ENCODE measurements at places on chromosomes 2 and 18.
A peak's percentile ranks its signal among the peaks of the same experiment; 100 is the strongest.

- DNase-seq = no peak
These were observed 503.2 kb downstream of the PIK3C3 start for GRCh38 chr18:42458226-42458625.

- no peak for DNase-seq
These were observed 1.2 kb downstream of the RAPH1 start for GRCh38 chr2:203533676-203534591.

DNA sequence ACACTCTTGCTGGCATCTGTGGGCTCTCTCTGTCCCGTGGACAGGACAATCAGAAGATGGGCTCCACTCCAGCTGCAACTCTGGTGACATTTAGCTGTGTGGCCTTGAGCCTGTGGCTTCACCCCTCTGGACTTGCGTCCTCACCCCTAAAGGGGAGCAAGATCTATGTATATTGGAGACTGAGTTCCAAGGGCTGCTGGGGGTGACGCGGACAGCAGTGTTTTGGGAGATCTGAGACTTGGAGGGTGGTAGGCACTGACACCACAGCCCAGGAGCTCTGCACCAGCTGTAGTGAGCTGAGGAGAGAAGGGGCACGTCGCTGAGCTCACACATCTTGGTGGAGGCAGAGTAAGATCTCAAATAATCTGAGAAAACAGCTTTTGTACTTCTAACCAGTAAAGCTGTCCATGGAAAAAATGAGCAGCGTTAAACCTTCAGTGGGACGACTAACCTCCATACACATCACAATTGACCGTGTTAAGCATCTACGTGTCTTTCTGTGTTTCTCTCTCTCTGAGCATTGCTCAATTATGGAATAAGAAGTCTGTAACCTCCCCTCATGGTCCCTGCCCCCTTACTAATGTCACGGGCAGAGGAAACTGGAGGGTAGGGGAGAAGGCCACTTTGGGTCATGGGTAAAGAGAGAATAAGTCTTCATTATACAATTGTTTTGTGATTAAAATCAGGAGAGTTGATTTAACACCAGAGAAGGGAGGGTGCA lies 85.8 kb downstream of the SH3RF3 start:
- DNase-seq = no peak

GRCh38 chr2:144801325-144801724 lies 281.4 kb upstream of the ZEB2 start:
- DNase-seq = no peak

DNA sequence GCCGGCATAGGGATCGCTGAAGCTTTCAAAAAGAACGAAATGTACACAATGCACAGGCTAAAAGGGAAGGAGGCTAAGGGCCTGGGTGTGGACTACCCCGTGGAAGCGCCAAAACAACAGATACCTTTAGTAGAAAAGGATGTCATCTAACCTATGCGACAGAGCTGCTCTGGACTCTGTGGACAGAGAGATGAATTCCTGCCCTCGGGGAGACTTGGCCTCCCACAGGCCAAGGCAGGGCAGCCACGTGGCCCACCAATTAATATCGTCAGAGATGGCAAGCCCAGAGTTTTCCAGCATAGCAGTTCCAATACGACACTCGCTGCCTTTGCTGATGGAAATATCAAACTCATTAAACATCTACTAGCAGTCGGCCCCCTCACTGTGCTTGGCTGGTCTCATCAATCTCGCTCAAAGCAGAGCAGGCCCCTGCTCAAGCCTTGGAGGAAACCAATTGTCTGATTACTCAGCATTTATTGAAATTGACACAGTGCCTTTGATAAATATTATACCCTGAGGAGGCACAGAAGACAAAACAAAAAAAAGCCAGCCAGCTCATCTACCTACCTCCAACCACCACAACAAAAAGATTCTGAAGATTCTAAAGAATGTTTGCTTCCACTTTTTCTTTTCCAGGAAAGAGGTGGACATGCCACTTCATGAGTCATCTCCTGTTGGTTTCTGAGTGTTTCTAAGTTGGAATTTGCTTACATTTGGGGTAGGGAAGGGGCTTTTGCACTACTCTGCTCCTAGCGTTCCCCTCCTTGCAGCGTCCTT lies 79.0 kb upstream of the ACAA2 start:
- DNase-seq = no peak

GRCh38 chr2:104870100-104870975 lies 16.4 kb downstream of the POU3F3 start:
- no peak for DNase-seq

GRCh38 chr2:225355788-225356187 lies 43.7 kb upstream of the NYAP2 start:
- DNase-seq = no peak

- DNase-seq = no peak
These were observed 325.1 kb downstream of the RND3 start for GRCh38 chr2:150162241-150162942.

DNA sequence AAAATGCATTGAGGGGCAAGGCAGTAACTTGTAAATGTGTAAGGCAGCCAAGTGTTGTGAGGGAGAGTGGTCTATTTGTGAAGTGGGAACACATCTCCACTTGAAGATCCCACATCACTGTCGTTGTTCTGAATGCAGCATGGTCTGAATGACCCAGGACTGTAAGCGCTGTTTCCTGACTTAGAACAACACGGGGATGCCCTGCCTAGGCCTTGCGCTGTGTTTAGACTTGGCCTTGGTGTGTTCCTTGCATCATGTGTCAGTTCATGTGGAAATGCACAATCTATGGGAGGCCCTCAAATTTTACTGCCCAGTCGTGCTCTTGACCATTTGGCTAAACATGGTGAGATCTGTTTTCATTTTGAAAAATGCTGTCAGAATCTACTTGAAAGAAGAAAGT lies 205.1 kb downstream of the SOX11 start:
- no peak for DNase-seq

DNA sequence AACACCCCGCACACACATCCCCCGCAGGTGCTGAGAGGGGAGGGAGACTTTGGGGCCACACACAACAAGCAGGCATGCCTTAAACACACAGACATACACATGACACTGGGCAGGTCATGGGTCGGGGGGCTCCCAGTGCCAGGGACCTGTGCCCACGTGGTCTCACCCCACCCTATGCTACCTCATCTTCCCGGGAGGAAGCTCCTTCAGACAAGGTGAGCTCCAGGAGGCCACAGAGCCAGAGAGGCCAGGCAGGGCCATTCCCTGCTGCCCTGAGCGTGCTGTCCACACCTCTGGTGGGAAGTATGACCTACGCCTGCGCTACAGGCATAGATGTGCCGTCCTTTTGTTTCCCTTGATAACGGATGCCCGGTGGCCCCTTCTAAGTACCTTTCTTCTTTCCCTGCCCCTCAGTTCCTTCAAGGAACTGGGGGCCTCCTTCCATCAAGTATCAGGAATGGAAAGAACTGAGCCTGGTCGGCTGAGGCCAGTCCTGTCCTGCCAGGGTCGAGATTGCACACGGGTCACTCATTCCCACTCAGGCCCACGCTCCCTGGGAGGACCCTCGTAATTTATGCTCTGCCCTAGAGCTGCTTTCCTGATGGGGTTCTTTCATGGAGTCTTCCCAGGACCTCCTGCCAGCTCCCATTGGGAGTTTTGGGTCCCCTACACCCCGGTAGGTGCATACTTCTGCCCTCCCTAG lies 4.7 kb downstream of the TEKT4 start:
- no peak for DNase-seq

GRCh38 chr18:28831476-28831875 lies 654.5 kb upstream of the CDH2 start:
- DNase-seq = no peak

- peak; percentile 39 for DNase-seq
These were observed 56.6 kb downstream of the EPG5 start for GRCh38 chr18:45910405-45911023.

DNA sequence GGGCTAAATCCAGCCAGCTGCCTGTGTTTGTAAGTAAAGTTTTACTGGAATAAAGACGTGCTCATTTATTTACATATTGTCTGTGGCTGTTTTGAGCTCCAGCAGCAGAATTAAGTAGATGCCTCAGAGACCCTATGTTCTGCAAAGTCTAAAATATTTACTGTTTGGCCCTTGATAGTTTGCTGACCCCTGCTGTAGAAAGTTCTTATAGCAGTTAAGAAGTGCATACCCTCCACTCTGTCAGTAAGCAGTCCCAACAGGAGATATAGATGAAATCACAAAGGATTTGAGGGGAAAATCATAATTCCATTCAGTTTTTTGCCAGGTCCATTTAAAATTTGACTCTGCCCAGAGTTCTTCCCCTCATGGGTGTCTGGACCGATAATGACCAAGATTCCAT lies 50.1 kb upstream of the ITM2C start:
- DNase-seq = peak; percentile 10

GRCh38 chr2:105738658-105739241 lies 6.0 kb upstream of the NCK2 start:
- no peak for DNase-seq

DNA sequence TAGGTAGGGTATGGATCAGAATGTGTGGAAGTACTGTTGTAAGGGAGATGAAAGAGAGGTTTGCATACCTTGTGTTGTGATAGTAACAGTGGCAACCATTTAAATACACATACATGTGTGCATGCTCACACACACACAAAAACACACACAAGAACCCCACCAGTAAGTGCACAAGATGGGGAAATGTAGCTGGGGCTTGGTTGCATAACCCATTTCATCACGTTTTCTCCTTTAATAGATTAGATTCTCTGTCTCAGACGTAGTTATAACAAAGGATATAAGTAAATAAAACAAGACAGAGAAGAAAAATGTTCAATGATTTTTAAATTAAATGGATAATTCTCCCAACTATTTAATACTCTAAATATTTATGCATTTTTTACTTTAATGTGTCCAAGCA lies 13.4 kb downstream of the ARHGAP15 start:
- no peak for DNase-seq

- DNase-seq = no peak
These were observed 18.6 kb upstream of the ESPNL start for GRCh38 chr2:238081561-238081960.

DNA sequence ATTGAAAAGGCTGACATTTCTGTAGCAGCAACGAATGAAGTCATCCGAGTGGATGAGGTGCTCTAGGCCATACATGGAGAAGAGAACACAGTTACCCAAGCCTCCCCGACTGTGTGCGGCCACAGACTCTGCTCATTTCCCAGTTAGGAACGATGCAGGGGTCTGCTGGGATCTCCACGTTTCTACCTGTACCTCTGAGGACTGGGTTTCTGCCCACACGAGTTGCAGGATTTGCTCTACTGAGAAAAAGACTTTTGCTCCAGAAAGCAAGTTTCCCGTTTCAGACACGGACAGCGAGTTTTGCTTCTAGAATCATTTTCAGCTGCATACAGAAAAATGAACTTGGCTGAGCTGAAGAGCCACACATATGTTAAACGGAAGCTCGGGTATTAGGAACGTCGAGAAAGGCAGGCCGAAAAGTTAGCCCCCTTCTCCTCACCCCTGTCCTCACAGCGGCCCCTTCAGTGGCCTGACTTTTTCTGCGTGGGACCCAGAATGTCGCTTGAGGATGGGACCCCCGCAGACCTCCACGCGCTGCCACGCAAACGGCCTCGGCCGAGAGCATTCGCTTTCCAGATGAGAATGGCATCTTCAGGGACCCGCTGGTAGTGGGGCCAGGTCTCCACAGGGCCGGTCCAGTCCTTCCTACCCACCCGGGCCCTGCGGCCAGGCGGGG lies 582 bp upstream of the RAB31 start:
- peak; percentile 42 for DNase-seq

GRCh38 chr2:42823744-42824453 lies 31.5 kb upstream of the HAAO start:
- no peak for DNase-seq

- no peak for DNase-seq
These were observed 409.5 kb upstream of the GCFC2 start for GRCh38 chr2:76120176-76120575.

DNA sequence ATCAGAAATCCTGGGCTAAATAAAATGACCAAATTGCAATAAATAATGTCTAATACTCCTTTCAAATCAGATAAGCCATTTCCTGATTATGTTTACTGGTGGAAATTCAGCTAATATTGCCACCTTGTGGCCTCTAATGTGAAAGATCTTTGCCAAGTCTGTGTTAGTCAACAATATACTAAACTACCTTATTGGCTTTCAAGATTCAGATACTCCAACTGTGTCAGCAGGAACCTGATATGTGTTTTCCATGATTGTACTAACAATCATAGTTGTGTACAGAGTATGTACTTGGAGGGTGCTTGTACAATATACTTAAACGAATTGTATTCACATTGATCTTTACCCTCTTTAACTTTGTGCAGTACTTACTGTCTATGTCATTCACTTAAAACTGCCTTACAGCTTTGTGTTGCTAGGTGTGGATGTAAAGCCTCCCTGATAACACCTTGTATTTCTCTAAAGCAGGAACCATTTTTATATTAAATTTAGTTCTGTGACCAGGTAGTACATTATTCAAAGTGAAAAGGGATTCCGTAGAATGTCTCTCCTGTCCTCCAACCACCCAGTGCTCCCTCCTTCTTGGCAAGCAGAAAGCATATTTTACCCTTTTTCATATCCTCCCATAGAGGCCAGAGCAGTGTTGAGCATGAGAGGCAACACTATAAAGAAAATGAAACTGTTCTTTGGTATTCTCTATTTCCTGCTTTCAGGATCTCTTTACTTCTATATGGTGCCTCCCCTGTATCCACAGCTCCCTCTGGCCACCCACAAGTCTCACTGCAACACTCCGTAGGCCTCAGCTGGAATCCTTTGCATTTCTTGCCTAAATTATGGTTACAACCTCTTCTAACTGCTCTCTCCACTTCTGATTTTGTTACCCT lies 75.2 kb upstream of the C2orf15 start:
- peak; percentile 71 for DNase-seq

DNA sequence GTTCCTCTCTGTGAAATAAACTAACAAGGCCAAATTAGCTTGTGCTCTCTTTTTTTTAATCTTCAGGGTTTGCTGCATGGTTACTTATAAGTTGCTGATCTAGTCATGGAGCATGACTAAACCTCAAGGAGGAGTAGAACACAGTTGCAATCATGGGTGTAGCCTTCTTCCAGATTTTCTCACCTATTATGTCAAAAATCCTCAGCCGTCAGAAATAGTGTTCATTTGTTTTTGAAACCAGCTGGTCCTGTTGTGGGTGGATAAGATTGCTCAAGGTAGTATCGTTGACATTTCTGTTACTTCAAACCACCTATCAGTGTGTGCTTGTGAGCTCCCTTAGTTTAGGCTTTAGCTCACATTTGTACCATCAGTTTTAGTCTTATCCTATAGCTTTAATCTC lies 11.2 kb downstream of the RELCH start:
- DNase-seq = no peak

- no peak for DNase-seq
These were observed 48.7 kb downstream of the FBXO48 start for GRCh38 chr2:68418419-68418818.

GRCh38 chr2:177391822-177392372 lies 676 bp upstream of the AGPS start:
- no peak for DNase-seq

DNA sequence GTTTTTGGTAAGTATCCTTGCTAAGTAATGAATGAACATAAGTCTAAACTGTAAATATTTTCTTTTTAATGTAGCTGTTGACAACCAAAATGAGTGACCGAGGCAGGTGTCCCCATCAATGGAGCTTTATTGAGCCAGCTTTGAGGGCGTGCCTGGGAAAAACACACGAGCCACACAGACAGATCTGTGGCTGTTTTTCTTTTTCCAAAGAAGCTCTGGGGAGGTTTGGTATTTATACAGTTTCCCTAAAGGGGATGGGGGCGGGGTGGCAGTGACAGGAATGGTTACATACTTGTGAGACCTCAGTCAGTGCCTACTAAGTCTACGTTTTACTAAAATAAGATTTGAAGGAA lies 11.2 kb downstream of the DBI start:
- no peak for DNase-seq

Measured in AML-193 (cell line).